CD4-positive, alpha-beta T cell treated with Interleukin-17A for 1 hour (primary cell): ENCODE measurements at places on chromosomes 3 and 15.

DNA sequence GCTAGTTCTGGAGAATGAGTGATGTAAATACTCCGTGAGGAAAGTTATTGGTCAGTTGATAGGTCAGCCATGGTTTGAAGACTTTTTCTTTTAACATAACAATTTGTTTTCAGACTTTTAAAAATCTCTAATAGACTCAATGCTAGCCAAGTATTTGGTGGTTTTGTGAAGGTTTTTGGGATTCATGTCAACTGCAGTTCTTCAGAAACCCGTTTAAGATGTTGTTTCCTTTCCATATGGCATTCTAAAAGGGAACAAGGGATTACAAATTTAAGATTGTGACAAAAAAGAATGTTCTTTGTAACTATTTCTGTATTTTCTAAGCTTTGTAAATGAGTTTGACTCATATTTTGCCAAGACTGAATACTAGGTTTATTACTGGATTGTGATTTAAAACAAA lies 281.7 kb upstream of the COL8A1 start:
- no peak for DNase-seq

DNA sequence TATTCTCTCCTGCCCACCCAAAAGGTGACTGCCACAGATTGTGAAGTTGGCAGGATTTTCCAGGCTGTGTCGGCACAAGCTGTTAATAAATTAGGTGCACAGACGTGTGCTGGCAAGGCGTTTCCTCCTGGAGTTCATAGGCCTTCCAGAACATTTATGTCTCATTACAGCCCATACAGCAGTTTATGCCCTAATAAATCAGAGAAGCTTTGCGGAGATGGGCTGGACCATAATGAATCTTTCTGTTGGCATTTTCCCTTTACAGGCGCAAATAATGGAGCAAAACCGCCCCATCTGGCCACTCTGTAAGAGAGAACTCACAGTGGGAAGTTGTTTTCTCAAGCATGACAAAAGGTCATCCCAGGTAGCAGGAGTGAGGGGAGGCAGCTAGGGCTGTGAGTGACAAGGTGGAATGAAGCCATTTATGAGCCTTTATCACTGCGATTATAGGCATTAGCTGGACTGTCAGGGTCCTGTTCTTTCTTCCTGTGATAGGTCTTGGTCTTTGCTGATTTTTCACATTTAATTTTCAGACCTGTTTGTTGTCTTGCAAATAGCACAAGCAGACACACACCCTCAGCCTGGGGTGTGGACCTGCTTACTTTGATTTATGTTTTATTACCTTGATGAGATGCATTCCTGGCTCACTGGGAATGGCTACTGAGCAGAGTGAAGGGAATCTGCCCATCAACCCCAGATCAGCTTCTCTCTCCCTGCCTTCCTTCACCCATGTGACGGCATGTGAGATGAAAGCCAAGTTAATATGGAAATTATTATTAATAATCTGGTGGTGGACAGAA lies 257.5 kb downstream of the LRTM1 start:
- DNase-seq = no peak

GRCh38 chr3:44510000-44510368 lies 32.5 kb upstream of the ZNF445 start:
- DNase-seq = peak; percentile 31

DNA sequence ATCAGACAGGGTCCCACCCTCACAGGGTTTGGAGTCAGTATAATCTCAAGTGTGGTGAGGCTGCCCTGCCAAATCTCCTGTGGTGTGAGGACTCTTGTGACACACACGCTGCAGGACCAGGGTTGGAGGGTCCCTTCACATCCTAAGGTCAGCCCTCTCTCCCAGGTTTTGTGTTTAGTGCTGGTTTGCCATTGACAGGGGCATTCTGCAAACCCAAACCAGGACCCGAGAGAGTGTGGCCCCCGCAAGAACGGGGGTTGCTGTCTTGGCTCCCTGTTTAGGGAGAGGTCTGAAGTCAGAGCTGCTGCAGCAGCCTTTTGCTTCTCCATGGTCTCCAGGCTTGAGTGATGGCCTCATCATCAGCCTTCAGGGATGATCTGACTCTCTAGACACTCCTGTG lies 14.7 kb downstream of the FAM107A start:
- DNase-seq = no peak

DNA sequence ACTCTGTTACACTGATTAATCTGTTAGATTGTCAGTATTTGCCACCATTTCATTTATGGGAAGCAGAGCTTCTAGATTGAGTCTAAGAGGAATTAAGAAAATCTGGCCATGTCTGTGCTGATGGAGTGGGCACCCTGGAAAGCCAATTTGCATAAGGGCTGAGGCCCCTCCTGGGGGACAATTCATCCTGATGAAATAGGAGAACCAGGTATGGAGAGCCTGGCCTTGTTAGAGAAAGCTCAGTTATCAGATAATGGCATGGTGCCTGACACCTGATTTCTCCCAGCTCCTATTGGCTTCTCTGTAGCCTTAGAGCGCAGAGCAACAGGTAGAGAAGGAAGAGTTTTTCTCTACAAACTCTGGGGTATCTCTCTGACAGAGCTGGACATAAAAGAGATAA lies 114.2 kb downstream of the EBLN2 start:
- DNase-seq = no peak

GRCh38 chr15:73493922-73494321 lies 51.0 kb downstream of the REC114 start:
- DNase-seq = no peak

DNA sequence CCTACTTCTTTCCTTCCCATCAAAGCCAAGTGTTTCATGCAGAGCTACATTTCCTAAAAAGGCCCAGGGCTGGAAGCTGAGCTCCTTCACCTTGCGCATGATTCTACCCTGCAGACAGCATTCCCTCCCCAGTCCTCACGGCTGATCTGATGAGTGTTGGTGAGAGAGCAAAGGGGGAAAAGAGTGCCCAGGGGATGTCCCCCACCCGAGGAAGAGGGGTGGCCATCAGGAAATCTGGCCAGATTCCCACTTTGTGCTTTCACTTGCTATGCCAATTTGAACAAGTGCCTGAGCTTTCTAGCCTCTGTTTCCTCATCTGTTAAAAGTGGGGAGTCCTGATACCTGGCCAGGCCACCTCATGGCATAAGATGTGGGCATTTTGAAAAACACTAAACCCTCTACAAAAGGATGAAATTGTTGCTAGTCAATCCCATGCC lies 231.0 kb upstream of the TLE3 start:
- no peak for DNase-seq

DNA sequence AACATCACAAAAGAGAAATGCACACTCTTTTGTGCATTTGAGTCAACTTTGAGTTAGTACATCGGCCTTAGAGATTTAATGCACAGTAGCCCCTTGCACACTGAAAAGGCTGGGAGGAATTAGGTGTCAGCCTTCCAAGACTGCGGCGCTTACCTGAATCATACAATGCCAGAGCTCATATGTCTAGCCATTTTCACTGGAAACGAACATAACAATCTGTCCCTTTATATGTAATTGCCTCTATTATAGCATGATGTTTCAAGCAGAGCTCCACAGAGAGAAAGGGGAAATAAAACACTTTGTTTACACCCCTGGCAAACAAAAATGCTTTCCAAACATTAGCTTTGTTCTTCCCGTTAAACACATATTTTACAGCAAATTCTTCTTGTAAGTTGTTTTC lies 315.7 kb upstream of the SLCO3A1 start:
- DNase-seq = no peak

DNA sequence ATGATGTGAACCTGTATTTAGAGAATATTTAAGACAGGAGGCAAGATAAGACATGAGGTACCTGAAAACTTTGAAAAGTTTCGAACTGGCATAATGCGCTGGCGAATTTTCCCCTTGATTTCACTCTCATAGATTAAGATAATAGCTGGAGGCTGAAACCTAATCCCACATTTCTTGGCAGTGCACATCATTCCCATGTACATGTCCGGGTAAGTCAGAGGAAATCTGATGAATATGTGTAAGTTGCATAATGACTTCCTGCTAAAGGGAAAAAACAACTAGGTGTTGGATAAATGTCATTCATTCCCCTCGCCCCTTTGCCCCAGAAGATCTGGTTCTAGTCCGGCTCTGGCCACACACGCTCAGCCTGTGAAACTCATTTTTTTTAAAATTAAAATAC lies 3.6 kb downstream of the CEP19 start:
- DNase-seq = no peak

- DNase-seq = no peak
Observed at GRCh38 chr15:98138910-98139309, 178.4 kb downstream of the ARRDC4 start.

DNA sequence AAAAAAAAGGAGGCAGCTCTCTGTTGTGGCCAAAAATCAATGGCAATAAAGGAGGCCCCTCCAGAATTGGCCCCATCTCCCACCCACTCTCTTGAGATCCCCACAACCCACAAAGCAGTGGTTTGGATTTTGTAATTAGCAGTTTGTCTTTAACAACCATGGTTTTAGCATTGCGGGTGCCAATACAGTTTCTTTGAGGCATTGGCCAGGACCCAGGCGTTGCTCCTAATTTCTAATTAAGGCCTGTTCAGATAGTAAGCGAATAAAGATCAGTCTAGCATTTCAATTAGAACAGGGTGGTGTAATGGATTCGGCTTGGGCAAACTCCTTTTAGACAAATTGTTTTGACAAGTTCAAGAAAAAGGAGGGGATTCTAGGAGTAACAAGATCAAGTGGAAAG lies 23.6 kb upstream of the UACA start:
- DNase-seq = no peak

GRCh38 chr3:56025326-56025725 lies 442.9 kb downstream of the ERC2 start:
- no peak for DNase-seq

DNA sequence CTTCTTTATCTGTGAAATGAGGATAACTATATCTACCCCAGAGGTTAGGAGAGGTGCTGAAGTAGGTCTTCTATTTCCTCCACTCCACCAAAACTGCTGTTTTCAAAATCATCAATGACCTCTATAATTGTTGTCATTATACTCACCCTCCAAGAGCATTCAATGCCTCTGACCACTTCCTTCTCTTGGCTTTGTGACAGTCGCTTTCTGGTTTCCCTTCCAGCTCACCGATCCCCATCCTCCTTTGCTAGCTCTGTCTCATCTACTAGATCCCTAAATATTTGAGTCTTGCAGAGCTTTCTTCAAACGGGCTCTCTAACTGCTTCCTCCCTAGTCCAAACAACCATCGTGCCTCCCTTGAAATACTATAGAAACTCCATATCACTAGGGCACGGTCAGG lies 153.5 kb downstream of the RPLP1 start:
- DNase-seq = no peak

DNA sequence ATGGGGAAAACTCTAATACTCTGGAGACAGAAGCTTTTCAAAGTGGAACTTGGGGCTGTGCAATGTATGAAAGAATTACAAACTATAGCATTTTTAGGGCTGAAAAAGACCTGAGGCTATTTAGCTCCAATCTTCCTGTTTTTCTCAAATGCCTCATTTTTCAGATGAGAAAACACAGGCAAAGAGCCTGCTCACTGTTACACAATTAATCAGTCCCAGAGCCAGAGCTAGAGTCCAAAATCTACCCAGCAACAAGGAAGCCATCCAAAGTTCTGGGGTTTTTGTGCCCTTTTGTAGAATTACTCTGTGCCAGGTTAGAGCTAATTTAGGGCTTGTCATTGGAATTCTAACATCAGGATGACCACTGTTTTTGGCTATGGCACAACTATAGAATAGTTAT lies 45.5 kb downstream of the GPR149 start:
- DNase-seq = no peak

DNA sequence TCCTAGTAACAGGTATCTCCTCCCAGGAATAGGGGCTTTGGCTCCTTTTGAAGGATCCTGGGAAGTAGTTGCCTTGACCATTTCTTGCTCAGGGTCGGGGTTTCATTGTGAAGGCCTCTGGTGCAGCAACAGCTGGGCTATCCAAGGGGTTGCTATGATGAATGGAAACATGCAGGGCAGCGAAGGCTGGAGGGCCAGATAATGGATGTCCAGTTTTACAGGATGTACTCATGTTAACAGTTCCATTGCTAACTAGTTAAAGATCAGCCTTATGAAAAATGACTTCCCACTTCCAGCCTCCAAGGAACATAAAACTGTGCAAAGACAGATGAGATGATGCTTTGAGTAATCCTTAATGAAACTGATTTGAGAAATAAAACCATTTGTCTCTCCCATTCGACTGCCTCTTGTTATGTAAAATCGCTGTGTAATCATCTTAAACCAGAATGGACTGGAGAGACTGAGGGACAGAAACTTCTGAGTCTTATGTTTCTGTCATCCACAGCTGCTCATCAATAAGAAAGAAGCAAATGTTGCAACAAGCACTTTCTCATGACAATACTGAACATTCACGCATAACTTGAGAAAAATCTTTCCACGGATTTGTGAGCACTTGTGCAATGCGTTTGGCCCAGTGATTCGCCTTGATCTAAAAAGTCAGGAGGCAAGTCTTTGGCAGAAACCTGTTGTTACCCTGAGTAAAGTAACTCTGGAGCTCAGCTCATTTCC lies 473.5 kb upstream of the RGMA start:
- DNase-seq = no peak

DNA sequence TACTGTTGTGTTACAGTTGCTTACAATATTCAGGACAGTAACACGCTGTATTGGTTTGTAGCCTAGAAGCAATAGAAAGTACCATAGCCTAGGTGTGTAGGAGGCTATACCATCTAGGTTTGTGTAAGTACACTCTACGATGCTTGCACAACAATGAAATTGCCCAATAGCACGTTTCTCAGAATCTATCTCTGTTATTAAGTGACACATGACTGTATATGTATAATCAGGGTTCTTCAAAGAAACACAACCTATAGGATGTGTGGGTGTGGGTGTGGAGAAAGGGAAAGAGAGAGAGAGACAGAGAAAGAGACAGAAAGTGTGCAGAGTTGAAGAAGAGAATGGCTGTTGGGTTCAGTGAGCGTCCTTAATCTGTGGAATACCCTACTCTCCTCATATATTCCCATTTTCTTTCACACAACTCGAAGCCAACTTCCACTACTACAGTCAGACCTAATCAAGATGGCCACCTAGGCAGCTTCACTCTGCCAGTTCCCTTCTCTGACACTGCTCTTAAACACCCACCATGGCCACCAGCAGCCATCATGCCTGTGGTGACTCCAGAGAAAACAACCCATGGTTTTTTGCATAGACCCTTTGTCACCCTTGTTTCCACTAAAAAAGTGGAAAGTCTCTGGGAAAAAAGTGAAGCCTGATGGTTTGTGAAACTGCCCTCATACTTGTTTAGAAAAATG lies 5.8 kb upstream of the PPP4R2 start:
- DNase-seq = no peak

DNA sequence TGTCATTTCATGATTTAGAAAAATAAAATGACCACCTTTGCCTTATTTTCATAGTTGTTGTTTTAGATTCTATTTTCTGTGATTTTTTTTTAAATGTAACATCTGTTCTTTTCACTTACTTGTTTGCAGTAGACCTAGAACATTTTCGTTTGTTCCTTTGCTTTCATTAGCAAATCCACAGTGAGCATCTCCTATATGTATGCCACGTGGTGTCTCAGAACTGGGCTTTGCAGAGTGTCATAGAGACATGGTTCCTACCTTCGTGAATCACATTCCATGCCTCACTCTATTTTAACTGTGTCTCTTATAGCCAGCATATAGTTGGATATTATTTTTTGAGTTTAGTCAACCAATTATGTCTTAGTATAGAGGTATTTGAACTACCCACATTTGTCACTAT lies 118.2 kb downstream of the KLF13 start:
- DNase-seq = no peak

- DNase-seq = no peak
Observed at GRCh38 chr3:141707741-141708203, 30.3 kb upstream of the RNF7 start.

- no peak for DNase-seq
Observed at GRCh38 chr3:141887051-141887450, 10.6 kb downstream of the ATP1B3 start.

GRCh38 chr15:83626171-83626802 lies 27.6 kb upstream of the ADAMTSL3 start:
- no peak for DNase-seq
